ENCODE measurements at places on chromosomes 7 and 10. TPM values are rescaled to one million over a fixed set of nuclear protein-coding genes. Genes with fewer than 3 reads are reported as not detected.

The OR2A1 gene
- total RNA-seq: not detected

The CTBP2 gene
- total RNA-seq: 61.3 TPM

The PTPRN2 gene
- total RNA-seq: 0.17 TPM

The IGF2BP3 gene
- total RNA-seq: 0.31 TPM

DNA sequence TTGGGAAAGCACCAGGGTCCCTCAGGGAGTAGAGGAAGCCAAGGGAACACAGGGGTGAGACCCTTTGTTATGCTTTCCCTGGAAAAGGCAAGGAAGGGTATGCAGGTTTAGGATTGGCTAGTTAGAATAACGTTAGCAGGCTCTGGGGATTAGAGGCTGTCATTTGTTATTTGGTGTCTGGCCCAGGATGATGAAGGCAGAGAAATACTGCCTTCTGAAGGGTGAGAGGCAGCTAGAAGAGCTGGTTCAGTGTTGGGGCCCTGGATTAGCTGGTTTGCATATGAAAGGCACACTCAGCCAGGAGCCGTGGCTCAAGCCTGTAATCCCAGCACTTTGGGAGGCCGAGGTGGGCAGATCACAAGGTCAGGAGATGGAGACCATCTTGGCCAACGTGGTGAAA, 3.0 kb upstream of the PILRA start:
- H3K4me1 ChIP-seq: peaks cover 71% of the 10 kb centered on the region
- no peak for DNase-seq
- H3K36me3 ChIP-seq: no peaks in the 10 kb centered on the region
- H3K27me3 ChIP-seq: no peaks in the 10 kb centered on the region
- H3K27ac ChIP-seq: peak overlapping the region; percentile 92
- no peak overlapping the region for H3K4me3 ChIP-seq

GRCh38 chr10:118522791-118523498, 72.5 kb downstream of the PRLHR start:
- H3K4me3 ChIP-seq: no peak overlapping the region
- H3K36me3 ChIP-seq: no peaks in the 10 kb centered on the region
- no peak overlapping the region for H3K27ac ChIP-seq
- DNase-seq: no peak

Measured in natural killer cell treated with Interleukin-12 subunit alpha and Interleukin-12 subunit beta and Interleukin-15 and Interleukin-18, amount 100 ng/mL, for 72 hours (primary cell).